ENCODE measurements at places on chromosomes 13 and 19.

DNA sequence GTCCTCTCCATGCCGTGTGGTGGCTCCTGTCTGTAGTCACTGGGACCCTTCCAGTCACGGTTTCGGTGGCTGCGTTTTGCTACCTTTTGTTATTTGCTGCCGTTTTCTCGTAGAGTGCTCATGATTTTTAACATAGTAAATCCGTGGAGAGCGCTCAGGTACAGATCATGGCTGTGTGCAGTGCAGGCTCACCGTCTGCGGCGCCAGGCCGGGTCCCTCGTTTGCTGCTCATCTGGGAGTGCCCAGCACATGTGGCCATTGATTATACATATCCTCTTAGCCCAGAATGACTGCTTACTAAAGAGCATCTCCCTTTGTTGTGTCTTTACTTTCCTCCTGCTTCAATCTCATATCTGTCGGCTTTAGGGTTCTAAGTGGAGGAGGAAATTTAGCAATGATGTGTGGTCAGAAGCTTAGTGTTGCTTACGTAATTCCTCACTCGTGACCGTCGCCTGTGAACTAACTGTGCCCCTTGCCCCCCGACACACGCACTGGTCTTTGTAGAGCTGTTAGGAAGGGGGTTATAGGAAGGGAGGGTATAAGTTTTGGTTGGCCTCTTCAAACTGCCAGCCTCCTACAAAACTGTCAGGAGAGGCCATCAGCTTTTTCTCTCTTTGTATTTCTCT lies 31.8 kb downstream of the TFDP1 start:
- DNase-seq = no peak

GRCh38 chr19:17473041-17473440 lies 2.7 kb downstream of the SLC27A1 start:
- no peak for DNase-seq

DNA sequence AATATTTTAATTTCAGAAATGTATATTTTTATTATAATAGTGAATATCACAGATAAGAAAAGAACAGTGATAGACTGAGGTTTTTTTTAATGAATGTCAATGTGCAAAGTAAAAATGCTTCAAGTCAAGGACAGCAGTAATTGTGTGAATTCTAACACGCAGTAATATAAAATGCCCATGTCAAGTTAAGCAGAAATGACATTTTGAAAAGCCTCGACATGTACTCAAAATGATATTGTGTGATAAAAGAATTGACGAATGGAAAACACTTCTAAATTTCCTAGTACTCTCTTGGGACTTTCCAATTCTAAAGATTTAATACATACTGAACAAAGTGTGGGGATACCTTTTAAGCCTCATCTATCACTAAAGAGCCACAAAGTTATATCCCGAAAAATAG lies 172.6 kb downstream of the SLITRK6 start:
- no peak for DNase-seq

DNA sequence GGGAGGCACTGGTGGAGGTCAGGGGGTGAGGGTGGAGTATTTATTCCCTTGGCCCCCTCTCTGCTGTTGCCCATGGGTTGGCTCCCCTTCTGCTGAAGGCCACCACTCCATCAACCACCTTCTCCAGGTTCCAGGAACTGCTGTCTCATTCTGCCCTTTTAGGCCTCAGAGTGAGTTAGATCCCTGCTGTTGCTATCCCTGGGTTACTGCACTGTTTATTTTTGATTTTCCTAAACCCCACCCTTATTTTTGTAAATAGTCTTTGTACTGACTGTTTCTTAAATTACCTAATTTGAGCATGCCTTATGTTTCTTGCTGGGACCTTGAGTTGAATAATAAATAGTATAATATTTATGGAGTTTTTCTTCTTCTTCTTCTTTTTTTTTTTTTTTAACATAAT lies 132.8 kb downstream of the RGCC start:
- no peak for DNase-seq

- no peak for DNase-seq
Measured at GRCh38 chr19:1567848-1568227, 287 bp downstream of the MEX3D start.

DNA sequence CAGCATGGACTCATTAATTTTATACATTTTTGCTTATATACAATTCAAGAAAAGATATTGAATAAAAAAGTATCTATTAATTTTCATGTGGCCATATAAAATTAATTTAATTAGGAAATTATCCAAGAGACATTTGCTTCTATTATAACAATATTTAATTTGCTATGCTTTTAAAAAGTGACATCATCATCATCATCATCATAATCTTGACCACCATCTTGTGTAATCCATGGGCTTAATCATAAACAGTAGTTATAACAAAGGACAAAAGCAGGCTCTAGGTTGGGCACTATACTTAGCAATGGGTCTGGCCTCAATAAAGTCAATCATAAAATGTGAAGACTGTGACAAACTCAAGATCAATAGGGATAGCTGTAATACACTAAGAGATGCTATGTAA lies 1031.6 kb downstream of the SLITRK1 start:
- no peak for DNase-seq

- no peak for DNase-seq
Measured at GRCh38 chr13:105410602-105411001, 1124.9 kb downstream of the EFNB2 start.

GRCh38 chr19:42252365-42253244 lies 2.3 kb downstream of the ERF start:
- no peak for DNase-seq

DNA sequence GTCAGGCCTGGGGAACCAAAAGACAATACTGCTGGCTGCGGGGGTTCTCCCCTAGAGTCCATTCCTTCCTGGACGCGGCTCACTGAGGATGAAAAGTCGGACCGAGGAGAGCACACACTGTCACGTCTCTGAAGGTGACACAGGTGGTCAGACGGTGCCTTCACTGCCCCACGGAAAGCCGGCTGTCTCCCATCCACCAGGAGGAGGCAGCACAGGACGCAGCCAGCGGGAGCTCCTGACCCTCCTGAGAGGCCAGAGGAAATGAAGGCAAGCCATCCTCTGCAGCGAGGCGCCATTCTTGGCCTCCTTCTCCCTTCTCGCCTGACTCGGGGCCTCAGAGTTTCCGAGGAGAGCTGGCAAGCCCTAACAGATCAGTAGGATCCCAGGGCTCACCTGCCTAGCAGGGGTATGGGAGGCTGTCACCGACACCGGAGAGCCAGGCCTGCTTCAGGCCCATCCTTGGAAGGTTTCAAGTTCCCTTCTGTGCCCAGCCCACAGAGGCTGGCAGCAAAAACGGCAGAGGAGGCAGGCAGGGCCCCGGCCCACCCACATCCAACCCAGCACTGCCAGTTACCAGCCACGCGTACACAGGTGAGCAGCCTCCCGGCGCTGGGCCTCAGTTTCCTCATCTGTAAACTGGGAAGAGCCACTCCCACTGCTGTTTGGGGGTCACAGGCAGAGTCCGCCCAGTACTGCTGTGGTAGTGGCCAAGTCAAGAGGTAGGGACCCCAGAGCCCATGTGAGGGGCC lies 4.5 kb downstream of the REXO1 start:
- DNase-seq = no peak

DNA sequence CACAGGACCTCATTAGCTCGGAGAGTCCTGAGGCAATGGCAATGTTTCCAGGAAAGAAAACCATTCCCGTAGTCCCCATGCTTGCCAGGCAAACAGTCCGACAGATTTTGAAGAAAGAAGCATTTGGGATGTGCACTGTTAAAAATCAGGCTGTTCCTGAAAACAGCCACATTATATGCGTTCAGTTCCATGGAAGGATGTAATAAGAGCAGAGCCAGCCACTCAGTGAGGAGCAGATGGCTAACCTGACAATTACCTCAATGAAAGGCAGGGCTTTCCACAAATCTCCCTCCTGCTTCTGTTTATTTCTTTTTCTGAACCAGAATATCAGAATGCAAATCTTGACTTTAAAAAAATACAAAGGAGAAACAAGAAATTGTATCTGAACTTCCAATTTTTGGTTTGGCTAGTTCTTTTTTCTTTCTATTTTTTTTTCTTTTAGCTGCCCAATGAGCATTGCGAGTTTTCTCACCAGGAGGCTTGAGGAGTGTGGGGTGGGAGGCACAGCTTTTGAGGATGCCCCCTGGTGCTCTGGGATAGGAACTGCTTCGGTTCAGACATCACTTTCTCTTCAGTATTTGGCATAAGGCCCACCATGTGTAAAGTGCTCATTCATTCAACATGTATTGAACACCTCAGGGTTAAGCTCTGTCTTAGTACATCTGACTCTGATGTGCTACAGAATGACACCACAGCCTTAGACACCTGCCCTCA lies 124.2 kb downstream of the TBC1D4 start:
- DNase-seq = no peak

DNA sequence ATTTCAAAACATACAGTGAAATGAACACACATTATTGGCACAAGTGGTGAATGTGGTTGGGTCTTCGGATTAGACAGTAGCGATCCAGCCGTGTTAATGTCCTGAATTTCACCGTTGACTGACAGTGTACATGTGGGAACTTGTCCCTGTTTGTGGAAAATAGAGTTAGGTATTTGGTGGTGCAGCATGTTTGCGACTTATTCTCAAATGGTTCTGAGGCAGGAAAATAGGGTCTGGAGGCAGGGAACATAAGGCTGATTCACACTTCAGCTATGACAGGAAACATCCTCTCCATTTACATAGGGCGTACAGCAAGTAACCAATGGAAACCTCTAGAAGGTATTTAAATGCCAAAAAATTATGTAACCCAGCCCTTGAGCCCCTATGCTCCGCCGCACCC lies 4.2 kb downstream of the LGALS7B start:
- no peak for DNase-seq

GRCh38 chr13:113917096-113917495 lies 53.2 kb upstream of the GAS6 start:
- no peak for DNase-seq

GRCh38 chr13:30619731-30620130 lies 2.0 kb downstream of the USPL1 start:
- no peak for DNase-seq

DNA sequence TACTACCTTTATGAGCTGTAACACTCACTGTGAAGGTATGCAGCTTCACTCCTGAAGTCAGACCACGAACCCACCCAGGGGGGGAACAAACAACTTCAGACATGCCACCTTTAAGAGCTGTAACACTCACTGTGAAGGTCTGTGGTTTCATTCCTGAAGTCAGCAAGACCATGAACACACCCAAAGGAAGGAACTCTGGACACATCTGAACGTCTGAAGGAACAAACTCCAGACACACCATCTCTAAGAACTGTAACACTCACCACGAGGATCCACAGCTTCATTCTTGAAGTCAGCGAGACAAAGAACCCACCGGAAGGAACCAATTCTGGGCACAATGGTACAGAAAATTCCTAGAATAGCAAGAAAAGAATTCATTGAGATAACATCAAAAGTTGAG lies 1796.5 kb upstream of the MIR17HG start:
- no peak for DNase-seq

GRCh38 chr13:74528734-74529513 lies 394.7 kb upstream of the KLF12 start:
- DNase-seq = no peak

- no peak for DNase-seq
Measured at GRCh38 chr19:13848798-13849676, 27.9 kb upstream of the NANOS3 start.

- DNase-seq = no peak
Measured at GRCh38 chr19:49210108-49210900, 52.7 kb downstream of the TRPM4 start.

DNA sequence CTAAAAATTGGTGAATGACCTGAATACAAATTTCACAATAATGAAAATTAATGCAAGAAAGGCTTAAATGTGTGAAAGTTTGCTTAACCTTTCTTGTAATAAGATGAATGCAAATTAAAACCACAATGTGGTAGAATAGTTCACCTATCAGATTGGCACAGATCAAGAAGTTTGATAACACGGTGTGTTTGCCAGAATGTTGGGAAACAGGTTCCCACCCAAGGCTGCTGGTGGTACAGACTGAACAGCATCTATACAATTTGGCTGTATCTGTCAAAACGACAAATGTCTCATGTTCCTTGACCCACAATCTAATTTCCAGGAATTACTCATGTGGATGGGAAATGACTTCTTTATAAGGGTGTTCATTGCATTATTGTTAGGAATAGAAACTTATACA lies 8.6 kb upstream of the IRS2 start:
- DNase-seq = no peak

- no peak for DNase-seq
Measured at GRCh38 chr13:37289212-37289935, 183.9 kb upstream of the CSNK1A1L start.

DNA sequence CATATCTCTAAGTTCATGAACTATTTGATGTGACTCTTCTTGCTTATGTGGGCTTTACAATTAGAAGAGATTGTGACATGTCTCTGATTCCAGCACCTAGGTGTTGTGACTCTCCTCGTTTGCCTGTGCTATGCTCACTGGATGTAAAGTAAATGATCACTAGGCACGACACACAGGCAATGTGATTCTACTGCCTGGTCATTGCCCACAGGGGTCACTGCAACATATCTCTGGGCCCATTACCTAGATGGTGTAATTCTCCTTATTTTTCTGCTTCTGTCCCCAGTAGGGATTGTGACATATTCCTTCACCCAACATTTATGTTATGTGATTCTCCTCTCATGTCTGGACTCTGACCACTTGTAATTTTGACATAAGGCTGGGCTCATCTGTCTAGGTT lies 65.8 kb upstream of the ZNF91 start:
- no peak for DNase-seq

DNA sequence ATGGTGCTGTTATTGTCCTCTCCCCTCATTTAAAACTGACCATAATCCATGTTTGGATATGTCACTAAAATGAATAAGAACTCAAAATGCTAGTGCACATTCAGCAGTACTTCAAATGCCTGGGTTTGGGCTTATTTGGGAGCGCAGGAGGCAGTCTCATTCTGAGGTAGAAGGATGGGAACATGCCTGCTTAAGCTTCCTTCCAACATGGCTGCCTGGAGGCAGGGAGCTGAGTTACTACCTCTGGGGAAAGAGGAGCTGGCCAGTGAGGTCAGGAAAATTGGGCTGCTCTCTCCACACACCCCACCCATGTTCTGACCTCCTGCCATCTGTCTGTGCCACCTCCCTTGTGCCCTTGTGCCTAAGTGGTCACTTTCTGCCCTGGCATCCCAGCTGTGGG lies 85.7 kb downstream of the PTPRS start:
- DNase-seq = no peak

DNA sequence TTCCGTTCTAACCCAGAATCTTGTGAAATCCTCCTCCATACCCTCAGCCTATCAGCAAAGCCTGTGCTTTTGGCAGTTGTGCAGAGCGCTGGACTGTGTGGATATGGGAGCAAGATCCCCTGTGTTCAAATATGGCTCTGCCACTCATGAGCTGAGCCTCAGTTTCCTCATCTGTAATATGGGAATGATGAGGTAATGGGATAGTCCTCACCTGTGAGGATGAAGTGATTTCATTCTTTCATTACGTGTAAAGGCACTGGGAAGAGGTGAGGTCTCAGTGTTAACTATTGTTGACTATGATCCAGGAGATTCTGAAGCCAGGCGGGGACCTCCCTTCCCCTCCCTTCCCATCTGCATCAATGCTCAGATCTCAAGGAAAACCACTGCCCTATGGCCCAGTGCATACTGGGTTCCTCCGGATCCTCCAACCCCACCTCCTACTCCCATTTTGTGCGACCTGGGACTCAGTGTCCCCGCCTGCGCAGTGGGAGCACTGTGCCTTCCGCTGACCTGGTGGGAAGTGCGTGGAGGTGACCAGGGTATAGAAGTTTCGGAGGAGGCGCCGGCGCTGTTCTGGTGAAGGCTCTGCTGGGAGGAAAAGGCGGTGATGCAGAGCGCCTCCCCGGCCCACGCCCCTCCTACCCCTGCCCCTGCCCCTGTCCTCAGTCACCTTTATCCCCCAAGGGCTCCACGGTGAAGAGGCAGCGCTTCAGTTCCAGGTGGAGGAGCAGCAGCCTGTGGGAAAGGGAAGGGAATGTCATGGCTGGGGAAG lies 5.0 kb downstream of the FUZ start:
- no peak for DNase-seq
